ENCODE measurements at places on chromosomes 4 and X. TPM values are rescaled to one million over a fixed set of nuclear protein-coding genes. Genes with fewer than 3 reads are reported as not detected.

RNF212 gene
- total RNA-seq = not detected

FGFRL1 gene
- total RNA-seq = 43.1 TPM

DNA sequence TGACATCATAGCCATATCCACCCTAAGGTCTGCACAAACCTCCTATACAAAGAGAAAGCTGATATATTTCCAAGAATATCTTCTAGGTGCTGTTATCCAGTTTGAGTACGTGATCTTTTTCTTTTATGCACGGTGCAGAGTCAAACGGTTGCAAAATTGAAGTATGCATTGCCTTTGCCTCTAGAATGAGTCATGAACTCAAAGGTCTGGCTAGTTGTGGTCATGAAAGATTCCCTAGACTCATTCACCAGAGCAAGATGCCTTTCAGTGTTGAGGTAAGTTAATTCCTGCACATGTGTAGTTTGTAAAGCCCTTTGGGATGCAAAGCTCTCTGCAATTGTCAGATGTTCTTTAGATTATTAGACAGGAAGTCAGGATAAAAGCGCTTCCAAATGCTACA, 704.4 kb downstream of the PCDH19 start:
- H3K27me3 ChIP-seq = no peaks in the 10 kb centered on the region
- H3K4me3 ChIP-seq = no peak overlapping the region
- DNase-seq = no peak
- no peak overlapping the region for H3K27ac ChIP-seq
- no peaks in the 10 kb centered on the region for H3K36me3 ChIP-seq

- no peak overlapping the region for H3K4me3 ChIP-seq
- no peak for DNase-seq
- H3K36me3 ChIP-seq = no peaks in the 10 kb centered on the region
- H3K27ac ChIP-seq = no peak overlapping the region
- no peaks in the 10 kb centered on the region for H3K27me3 ChIP-seq
Observed at GRCh38 chr4:10893395-10893794, 208.8 kb upstream of the CLNK start.

Data from Panc1 (cell line).